ENCODE measurements at places on chromosomes 6 and 20. TPM values are rescaled to one million over a fixed set of nuclear protein-coding genes. Genes with fewer than 3 reads are reported as not detected.

The ZNF334 gene
- not detected for total RNA-seq

DNA sequence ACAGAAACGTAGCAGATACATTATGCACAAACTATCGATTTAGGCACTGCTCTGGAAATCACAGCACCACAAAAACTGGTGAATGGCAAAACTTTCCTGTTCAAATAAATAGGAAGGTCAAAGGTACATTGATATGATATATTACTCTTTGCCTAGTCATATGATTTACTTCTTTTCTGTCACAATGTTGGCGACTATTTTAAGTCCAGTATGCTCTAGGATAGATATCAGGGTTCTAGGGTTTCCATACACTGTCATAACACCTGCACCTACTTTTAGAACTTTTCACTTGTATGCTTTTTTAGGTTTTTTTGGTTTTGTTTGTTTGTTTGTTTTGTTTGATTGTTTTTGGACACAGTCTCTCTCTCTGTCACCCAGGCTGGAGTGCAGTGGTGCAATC is 25.0 kb downstream of the KHDC1L start:
- no peak overlapping the region for H3K27ac ChIP-seq
- no peak for DNase-seq
- H3K4me1 ChIP-seq = no peaks in the 10 kb centered on the region

GRCh38 chr6:129498950-129499842 is 210.8 kb downstream of the ARHGAP18 start:
- H3K27me3 ChIP-seq = no peaks in the 10 kb centered on the region
- H3K27ac ChIP-seq = no peak overlapping the region
- peaks cover 41% of the 10 kb centered on the region for H3K4me1 ChIP-seq
- H3K36me3 ChIP-seq = no peaks in the 10 kb centered on the region
- no peak overlapping the region for H3K4me3 ChIP-seq

The RRAGD gene
- 114 TPM for total RNA-seq
